CD4-positive, alpha-beta T cell treated with Interleukin-21 for 1 hour (primary cell): ENCODE measurements at places on chromosomes 7 and 10.

GRCh38 chr7:94632338-94633013 lies 23.5 kb downstream of the SGCE start:
- DNase-seq, result no peak

- DNase-seq, result no peak
These were observed 149.9 kb downstream of the CPED1 start for GRCh38 chr7:121138262-121138933.

DNA sequence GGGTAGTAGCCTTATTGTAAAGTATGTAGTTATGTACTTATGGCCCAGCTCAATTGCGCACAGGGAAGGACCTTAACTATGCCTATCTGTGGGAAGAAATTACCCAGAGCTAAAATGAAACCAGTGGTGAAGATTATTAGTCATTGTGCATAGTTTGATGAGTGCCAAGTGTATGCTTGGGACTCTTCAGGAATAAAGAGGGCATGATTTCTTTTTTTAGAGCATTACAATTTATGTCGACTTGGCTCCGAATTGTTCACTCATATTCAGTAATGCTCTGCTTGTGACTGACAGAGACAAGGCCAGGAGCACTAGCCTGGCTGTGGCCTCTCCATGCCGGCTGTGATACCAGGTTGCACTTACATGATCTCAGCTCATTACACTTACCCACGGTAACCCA lies 269.5 kb downstream of the TRIL start:
- DNase-seq, result no peak

DNA sequence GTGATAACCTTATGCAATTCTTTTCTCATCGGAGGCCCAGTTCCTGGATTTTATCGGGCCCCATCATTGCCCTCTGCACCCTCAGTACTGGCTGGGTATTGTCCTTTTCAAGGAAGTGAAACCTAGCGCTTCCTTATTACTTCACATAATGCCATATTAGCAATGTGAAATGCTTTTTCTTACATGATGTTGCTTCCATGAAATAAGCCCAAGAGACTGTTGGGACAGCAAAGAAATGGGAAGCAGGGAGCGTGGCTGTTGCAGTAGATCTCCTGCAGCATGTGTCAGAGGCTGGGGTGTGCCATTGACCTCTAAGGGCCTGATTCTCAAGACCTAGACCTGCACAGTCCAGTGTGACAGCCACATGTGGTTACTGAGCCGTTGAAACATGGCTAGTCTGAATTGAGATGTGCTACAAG lies 8.1 kb downstream of the CHN2 start:
- DNase-seq, result no peak

DNA sequence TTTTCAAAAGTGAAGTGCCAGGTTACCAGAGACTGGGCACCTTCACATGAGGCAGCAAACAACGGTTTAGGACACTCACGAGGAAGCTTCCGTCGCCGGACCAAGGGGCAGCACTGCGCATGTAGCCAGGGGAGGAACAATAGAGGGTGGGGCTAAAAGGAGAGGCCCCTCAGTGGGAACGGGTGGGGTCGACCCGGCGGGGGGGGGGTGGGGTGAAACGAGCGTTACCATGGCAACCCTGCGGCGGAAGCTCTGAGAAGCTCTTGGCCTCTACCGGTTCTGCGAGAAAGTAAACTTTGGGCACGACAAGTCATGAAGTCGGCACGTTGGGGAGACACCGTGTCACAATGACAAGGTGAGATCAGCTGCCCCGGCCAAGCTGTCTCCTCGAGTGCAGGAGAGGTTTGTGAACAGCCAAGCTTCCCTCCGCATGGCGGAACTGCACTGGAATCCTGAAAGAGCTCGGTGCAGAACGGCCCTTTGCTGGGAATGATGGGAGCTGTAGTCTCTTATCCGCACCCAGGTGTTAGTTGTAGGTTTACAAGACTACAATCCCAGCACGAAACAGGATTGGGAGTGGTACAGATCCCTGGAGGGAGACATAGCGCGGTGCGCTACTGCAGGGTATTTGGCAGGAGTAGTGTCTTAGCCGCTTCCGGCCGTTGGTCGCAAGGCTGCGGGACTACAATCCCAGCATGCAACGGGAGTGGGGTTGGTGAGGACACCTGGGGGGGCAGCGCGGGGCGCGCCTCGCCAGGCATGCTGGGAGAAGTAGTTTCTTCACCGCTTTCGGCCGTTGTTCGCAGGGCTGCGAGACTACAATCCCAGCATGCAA lies 72.8 kb upstream of the ZNF722 start:
- DNase-seq, result peak; percentile 86

DNA sequence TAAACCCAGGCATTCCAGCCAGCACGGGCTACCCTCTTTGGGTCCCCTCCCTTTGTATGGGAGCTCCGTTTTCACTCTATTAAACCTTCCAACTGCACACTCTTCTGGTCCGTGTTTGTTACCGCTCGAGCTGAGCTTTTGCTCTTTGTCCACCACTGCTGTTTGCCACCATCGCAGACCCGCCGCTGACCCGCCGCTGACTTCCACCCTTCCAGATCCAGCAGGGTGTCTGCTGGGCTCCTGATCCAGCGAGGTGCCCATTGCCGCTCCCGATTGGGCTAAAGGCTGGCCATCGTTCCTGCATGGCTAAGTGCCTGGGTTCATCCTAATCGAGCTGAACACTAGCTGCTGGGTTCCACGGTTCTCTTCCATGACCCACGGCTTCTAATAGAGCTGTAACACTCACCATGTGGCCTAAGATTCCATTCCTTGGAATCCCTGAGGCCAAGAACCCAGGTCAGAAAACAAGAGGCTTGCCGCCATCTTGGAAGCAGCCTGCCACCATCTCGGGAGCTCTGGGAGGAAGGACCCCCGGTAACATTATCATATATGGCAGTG lies 14.5 kb downstream of the ZNF277 start:
- DNase-seq, result no peak

DNA sequence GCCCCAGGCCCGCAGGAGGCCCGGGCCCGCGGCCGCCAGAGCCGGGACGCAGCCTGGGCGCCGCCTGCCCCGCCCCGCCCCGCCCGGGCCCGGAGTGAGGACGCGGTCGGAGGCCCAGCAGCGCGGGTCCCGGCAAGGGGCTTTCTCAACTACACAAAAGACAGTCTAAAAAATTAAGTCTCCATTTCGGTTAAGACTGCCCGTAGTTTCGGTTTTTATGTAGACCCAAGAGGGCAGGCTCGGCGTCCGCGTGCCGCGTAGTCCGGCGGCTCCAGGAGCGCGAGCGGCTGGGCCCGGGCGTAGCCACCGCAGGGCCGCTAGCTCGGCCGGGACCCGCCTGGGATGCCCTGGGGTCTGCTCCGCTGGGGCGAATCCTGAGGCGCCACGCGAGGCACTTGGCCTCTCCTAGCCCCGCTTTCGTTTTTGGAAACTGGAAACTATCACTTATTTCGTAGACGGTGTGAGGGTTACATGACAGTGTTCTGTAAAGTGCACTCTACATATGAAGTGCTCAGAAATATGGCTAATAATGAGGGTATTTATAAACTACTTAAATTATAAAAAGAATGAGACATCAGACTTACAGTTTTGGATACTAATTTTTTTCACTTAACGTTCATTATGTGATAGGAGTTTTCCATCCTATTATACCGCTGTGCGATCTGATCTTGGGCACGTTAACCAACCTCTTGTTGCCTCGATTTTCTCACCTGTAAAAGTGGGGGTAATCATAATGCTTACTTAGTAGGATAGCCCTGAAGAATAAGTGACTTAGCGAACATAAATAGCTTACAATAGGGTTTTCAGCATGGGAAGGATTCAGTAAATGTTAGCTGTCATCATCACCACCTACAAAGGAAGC lies 573 bp downstream of the BLVRA start:
- DNase-seq, result peak; percentile 59

- DNase-seq, result no peak
These were observed 14.0 kb downstream of the ADAM8 start for GRCh38 chr10:133262696-133263095.

- no peak for DNase-seq
These were observed 55.3 kb downstream of the TBATA start for GRCh38 chr10:70729763-70730357.

GRCh38 chr10:96138102-96138501 lies 8.0 kb downstream of the ZNF518A start:
- DNase-seq, result no peak

DNA sequence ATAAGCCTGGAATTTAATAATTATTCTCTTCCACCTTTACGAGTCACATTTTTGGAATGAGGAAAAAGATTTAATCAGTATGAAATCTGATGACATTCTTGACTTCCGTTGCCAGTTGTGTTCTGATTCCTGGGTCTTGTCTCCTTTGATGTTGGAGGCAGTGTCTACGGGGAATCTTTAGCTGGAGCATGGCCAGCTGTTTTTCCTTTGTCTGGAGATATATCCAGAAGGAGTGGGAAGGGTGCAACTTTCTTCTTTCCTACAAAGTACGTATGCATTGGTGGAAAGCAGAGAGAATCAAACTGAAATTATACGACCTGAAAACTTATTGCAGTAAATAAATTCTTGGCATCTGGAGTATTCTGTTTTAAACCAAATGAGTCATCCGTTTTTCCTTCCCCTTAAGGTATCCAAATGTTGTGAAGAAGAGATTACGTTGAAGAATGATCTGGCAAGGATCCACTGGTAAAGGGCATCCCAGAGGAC lies 6.9 kb upstream of the GNG11 start:
- DNase-seq, result no peak

DNA sequence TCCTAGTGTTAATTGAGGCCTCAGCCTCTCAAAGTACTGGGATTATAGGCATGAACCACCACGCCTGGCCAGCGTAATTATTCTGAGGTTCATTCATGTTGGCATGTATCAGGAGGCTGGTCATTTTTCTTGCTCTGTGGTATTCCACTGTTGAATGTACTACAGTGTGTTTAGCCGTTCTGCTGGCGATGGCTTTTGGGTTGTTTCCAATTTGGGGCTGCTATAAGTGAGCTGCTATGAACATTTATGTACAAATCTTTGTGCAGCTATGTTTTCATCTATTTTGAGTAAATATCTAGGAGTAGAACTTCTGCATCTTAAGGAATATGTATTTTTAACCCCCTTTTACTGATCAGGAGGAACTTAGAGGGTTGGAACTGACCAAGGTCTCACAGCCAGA lies 145.8 kb downstream of the AUTS2 start:
- no peak for DNase-seq

GRCh38 chr7:108415084-108415483 lies 41.2 kb downstream of the NRCAM start:
- no peak for DNase-seq
